ENCODE measurements at places on chromosomes 13 and 19.

DNA sequence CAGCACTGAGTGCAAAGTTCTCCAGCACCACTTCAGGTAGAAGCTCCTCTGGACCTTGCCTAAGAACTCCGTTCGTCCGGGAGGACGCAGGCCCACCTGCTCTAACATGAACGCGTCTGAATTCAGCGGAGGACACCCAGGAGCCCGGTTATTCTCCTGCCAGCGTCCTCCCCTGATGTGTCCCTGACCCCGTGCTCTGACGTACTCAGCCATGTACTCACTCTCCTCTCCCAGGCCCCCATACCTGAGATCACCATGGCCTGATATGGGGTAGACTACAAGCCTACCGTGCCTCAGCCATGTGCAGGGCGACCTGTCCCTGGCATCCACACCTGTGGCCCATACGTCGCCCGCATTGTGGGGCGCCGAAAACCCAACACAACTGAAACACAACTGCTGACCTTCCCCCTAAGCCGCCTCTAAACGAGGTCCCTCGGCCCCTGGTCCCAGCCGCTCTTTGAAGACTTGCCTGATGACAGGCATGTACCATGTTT lies 744 bp upstream of the ZNF584 start:
- no peak for DNase-seq

- no peak for DNase-seq
These were observed 12.0 kb downstream of the KHSRP start for GRCh38 chr19:6412447-6413091.

- DNase-seq: no peak
These were observed 250.7 kb downstream of the TBC1D4 start for GRCh38 chr13:75231235-75231634.

GRCh38 chr19:18091217-18091608 lies 4.5 kb upstream of the IL12RB1 start:
- peak; percentile 56 for DNase-seq

DNA sequence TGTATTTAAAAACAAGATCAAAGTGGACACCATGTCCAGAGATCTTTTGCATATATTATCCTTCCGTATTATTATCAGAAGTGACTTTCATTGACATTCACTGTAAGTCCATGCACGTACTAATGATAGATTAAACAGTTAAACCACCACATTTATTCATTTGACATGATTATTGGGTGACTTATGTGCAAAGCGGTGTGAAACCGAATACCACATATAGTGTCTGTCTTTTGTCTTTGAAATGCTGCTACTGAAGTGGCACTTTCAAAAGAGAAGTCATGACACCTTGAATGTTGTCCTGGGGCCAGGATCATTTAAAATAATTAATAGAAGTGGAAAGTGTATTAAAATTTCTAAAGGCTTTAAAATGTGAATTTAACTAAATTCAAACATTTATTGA lies 100.1 kb downstream of the ERCC5 start:
- no peak for DNase-seq

- DNase-seq: no peak
These were observed 19.0 kb downstream of the NLRP7 start for GRCh38 chr19:54928299-54928698.

DNA sequence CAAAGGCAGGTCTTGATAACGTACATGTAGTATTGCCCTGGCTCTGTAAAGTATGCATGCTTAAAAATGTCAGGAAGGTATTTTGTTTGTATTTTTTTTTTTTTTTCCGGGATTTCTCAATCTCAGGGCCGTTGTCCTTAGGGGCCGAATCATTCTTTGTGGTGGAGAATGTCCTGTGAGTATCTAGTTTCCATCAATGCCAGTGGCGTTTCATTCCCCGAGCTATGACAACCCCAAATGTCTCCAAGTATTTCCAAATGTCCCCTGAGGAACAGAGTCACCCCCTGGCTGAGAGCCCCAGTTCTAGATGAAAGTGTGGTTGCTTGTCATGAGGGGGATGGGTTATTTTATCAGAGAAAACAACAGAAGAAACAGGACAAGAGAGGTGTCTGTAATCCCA lies 68.7 kb downstream of the ACSBG2 start:
- no peak for DNase-seq

GRCh38 chr13:29677627-29678026 lies 82.1 kb upstream of the SLC7A1 start:
- no peak for DNase-seq

GRCh38 chr19:52961981-52962380 lies 700 bp downstream of the ZNF816 start:
- DNase-seq: no peak

DNA sequence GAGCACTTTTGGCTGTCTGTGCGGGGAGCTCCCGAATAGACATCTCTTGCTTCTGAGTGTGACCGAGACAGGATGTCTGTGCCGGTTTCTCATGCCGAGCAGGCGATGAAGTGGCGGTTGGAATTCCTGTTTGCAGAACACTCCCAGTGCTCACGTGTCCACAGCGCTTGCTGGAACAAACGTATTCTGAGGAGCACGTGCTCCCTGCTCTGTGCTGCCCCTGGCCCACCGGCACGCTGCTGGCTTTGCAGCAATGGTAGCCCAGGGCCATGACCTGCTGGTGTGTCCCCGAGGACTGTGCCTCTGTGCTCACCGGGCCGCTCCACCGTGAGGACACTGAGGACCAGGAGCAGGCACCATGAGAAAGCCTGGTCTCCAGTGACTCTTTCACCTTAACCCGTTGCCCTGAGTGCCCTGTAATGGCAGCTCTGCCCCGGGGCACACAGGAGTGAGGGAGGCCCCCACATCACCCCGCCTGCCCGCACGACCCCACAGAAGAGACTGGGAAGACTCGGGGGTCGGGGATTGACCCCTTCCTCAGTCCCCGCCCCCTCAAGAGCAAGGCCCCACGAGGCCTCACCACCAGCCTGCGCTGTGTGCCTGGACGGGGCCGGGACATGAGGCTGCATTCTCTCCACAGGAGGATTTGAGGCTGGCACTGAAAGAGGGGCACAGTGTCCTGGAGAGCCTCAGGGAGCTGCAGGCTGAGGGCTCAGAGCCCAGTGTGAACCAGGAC lies 40.0 kb upstream of the F7 start:
- no peak for DNase-seq

- DNase-seq: no peak
These were observed 5.0 kb upstream of the FDX2 start for GRCh38 chr19:10320602-10321416.

- no peak for DNase-seq
These were observed 56.1 kb downstream of the DOCK9 start for GRCh38 chr13:98921786-98922185.

- DNase-seq: no peak
These were observed 343.1 kb downstream of the TEX29 start for GRCh38 chr13:111663505-111663904.

GRCh38 chr19:16949496-16950023 lies 60.8 kb downstream of the F2RL3 start:
- no peak for DNase-seq

- no peak for DNase-seq
These were observed 322.8 kb upstream of the EDNRB start for GRCh38 chr13:78241278-78241919.

DNA sequence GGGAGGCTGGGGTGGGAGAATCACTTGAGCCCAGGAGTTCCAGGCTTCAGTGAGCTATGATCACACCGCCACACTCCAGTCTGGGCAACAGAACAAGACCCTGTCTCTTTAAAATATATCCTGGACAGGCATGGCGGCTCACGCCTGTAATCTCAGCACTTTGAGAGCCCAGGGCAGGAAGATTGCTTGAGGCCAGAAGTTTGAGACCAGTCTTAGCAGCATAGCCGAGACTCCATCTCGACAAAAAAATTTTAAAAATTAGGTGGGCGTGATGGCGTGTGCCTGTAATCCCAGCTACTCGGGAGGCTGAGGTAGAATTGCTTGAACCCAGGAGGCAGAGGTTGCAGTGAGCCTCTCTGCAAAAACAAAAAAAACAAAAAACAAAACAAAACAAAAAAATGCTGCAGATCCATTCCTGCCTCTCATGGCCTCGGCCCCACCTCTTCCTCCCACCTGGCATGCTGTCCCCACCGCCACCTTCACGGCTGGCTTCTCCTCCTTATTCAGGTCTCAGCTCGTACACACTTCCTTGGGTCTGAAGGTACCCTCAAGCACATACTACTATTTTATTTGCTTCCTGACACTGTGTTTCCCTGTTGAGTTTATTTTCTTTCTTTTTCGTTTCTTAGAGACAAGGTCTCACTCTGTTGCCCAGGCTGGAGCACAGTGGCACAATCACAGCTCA lies 5.3 kb downstream of the RFX1 start:
- DNase-seq: no peak

GRCh38 chr19:5913739-5914357 lies at the start of gene CAPS:
TSS of gene CAPS (plus strand) at chr19:5914254. CDS start at chr19:5914407, 153 bp downstream.
- no peak for DNase-seq

GRCh38 chr13:76873445-76873844 lies 12.8 kb downstream of the KCTD12 start:
- DNase-seq: no peak

DNA sequence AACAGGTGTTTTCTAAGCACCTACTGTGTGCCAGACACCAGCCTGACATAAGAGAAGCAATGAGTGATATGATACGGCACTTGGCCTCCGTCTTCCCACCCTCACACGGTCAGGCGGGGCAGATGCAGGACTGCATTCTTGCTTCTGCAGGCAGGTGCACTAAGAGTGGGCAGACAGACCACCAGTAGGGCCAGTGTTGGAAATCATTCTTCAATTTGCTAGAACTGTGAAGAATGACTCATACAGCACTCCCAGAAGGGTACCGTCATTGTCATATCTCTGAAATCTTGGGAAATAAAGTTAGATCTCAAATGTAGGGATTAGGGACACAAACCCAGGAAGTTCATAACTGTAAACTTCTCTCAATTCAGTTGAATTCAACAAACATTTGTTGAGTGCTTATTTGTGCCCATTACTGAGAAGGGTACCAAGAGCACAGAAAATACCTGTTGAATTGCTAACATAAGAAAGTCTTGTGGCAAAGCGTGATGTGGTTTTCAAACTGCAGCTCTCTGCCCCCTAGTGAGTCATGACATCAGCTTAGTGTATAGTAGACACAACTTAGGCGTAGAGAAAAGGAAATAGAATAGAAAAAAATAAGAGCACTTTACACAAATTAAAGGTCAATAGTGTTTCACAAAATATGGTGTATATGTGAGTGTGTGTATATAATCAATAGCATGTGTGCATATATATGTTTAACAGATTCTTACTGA lies 76.1 kb downstream of the TEX26 start:
- DNase-seq: no peak

- DNase-seq: peak; percentile 30
These were observed 91.8 kb downstream of the UBL3 start for GRCh38 chr13:29758531-29759114.

- DNase-seq: no peak
These were observed 2.5 kb downstream of the PDE4A start for GRCh38 chr19:10422846-10423245.

DNA sequence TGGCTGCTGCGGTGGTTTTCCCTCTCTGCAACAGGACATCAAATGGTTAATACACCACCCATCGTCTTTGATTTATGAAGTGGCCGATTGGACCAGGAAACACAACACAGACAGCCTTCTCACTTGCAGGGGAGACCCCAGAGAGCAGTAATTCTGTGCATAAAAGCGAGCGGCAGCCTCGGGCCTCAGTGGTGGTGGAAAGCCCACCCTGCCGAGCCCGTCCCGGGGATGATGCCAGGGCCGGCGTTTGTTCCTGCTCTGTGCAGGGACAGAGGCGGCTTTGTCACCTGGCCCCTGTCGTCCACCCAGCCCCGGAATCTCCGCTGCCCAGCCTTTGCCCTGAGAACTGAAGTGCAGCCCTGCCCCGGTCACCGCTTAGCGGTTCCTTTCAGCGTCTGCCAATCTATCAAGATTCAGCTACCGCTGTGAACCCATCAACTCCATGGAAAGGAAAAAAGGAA lies 184.4 kb downstream of the TSHZ3 start:
- no peak for DNase-seq

DNA sequence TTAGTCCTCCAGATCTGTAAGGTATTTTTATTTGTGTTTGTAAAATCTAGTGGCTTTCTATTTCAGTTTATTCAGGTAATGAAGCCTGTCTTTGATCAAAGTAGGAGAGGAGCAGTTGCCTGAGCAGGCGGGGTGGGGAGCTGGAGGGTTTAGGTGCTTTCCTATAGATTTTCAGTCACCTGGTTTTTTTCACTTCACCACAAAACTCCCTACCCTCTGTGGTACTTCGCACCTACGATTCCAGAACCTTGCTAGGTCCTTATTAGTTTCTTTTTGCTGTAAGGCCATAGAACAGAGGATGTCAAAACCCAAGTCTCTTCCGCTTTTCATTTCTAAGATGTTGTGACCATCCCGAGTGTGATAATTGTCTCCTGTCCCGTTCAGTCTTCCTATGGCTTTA lies 26.6 kb downstream of the SLAIN1 start:
- no peak for DNase-seq

DNA sequence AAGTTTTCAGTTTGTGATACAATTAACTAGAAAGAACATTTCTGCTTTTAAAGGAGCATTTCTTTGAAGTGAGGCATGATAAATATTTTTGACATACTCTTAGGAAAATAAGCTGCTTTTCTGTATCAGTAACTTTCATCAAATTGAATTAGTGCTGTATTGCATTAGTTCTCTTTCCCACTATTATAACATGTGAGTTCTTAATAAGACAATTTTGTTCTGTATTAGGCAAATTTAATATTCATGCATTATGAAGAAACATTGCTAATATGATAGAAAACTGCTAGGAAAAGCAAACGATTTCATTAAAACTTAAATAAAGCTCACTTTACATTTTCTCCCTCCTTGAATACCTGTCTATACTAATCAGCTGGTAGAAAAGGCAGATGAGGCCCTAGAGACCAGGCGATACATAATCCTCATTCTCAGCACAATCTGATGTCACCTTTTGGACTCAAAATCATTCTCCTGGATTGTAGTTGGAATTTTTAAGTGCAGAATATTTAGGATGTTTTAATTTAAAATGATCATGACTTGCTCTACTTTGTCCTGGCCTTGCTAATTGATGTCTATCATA lies 1636.8 kb downstream of the PCDH9 start:
- no peak for DNase-seq

DNA sequence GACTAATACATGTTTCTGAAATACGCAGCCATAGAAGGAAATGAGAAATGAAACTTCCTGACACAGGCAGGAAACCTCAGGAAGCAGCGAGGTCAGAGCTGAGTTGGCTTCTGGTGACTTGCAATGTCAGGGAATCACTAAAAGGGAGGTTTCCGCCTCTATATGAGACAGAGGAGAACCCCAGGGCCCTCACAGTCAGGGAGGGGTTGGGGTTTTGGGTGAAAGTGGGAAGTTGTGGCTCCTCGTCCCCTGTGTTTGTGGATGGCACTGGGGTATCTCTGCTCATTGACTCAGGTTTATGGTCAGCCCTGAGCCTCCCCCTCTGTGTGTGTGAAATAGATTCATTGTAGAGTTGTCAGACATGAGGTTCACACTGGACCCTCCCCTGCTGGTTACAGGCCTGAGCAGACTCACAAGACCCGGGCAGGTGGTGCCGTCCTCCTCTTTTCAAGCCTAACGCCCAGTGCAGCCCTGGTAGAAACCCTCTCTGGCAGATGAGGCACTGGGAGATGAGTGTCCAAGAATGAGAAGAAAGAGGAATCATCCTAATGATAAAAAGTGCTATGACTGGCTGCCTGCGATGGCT lies 5.5 kb upstream of the LILRA6 start:
- DNase-seq: no peak

- no peak for DNase-seq
These were observed 10.8 kb downstream of the F2RL3 start for GRCh38 chr19:16899566-16900075.

Data from activated CD4-positive, CD25-positive, alpha-beta regulatory T cell (primary cell).